Activated T-cell treated with anti-CD3 and anti-CD28 coated beads, Interleukin-2, amount 50 U/mL, for 1 hour (primary cell): ENCODE measurements at places on chromosomes 3 and 15.

GRCh38 chr15:42908538-42908937 lies 12.0 kb downstream of the TTBK2 start:
- no peak for DNase-seq

- DNase-seq: no peak
Observed at GRCh38 chr15:88232771-88233201, 23.8 kb downstream of the NTRK3 start.

- no peak for DNase-seq
Observed at GRCh38 chr3:64098670-64099069, 75.4 kb upstream of the PSMD6 start.

GRCh38 chr3:16707260-16707659 lies 102.0 kb upstream of the DAZL start:
- DNase-seq: no peak

GRCh38 chr3:191523148-191523547 lies 62.2 kb downstream of the PYDC2 start:
- DNase-seq: no peak

GRCh38 chr15:92787116-92787515 lies 113.0 kb upstream of the CHD2 start:
- no peak for DNase-seq

- no peak for DNase-seq
Observed at GRCh38 chr15:76098685-76099084, 38.9 kb downstream of the TMEM266 start.

GRCh38 chr3:129445471-129445870 lies 5.4 kb downstream of the IFT122 start:
- DNase-seq: no peak

DNA sequence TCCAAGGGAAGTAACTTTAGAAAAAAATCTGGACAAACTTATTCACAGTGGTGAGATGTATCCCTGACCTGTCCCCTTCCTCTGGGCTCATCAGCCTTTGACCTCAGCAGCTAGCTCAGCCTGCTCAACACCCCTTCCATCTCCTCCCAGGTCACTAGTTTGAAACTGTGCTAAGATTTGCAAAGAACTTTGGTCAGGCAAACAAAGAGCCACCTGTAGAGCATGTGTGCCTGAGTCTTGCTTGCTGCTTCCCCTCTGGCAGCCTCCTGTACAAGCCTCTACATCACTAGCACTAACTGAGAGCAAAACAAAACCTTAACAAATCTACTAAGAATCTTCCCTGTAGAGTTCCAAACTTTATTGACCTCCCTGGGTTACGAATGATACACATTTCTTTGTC lies 43.9 kb downstream of the NR1I2 start:
- no peak for DNase-seq

- DNase-seq: no peak
Observed at GRCh38 chr3:164537485-164537884, 540.8 kb downstream of the SI start.

DNA sequence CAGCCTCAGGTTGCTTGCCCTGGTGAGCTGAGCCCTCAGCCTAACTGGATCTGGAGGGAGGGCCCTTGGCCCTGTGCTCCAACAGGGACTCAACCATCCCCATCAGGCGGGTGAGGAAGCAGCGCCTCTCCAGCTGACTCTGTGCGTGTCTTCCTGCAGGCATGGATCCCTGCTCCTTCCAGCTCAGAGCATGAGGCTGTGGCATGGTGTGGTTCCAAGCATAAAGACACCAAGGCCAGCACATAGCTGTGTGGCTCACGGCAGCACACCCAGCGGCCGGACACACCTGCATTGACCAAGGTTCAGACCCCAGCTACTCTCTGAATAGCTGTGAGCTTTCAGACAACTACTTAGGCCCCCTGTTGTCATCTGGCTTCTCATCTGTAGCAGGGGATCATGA lies 131.0 kb upstream of the PLXNA1 start:
- DNase-seq: no peak

DNA sequence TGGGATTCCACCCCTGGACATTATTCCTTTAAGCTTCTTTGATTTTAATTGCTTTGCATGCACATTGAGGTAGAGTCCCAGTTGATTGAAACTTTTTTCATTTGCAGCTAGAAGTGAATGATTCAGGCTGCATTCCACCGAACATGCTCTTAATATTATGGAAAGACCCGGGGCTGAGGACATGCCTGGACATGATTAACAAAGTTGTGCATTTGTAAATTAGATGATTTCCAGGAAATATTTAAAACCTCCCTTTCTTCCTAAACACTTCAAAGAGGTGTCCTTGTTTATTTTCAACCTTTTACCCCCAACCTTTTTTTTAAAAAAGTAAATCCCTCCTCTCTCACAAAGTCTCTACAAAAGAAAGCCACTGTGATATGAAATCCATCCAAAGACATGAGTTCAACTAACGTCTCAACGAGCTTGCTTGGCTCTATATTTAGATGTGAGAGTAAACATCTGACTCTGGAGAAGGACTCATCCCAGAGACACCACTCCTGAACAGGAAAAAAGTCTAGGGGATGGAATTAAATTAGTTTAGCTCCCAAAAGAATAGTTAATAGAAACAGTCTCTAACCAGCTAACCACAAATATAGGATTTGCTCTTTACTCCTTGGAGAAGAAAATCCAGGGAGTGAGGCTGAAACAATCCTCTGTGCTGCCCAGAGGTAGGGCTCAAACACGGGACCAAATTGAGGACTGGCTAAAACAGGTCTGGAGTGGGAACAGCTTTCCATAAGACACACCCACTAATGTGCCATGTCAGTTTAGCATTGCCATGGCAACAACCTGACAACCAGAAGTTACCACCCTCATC lies 83.1 kb downstream of the XXYLT1 start:
- DNase-seq: no peak

- DNase-seq: no peak
Observed at GRCh38 chr3:178709051-178709450, 172.8 kb downstream of the KCNMB2 start.

DNA sequence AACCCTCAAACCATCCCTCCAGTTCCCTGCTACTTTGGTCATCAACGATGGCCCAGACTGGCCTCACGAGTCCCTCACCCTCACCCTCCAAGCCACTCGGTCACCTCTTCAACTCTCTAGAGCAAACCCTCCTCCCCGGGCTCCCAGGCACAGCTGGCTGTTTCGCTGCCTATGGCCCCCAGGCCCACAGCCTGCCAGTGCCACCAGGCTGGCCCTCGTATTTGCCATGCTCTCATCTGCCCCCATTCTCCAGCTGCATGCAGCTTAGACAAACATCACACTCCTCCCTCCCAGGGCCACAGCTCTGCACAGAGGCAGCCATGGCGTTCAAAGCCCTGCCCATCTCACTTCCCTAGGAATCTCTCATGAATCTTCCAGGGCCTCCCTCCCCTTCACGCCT lies 13.8 kb downstream of the RAB43 start:
- no peak for DNase-seq

GRCh38 chr15:72235298-72235697 lies 4.3 kb upstream of the PKM start:
- no peak for DNase-seq

GRCh38 chr3:168991803-168992202 lies 671.7 kb downstream of the MECOM start:
- DNase-seq: no peak

DNA sequence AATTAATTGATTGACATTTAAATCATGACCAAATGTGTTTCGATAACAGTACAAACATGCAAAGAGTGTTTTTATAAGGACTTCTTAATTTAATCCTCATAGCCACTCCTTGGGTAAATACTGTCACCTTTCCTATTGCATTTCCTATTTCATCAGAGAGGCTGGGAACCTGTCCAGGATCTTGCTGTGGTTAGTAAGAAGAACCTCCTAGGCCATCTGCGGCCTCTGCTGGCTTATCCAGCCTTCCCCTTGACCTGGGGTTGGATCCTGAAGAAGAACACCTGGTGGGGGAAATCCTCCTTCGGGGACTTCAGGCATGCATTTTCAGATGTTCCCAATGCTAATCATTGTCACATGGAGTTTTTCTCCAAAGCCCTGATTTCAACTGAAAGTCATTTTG lies 25.5 kb downstream of the GLDN start:
- no peak for DNase-seq

DNA sequence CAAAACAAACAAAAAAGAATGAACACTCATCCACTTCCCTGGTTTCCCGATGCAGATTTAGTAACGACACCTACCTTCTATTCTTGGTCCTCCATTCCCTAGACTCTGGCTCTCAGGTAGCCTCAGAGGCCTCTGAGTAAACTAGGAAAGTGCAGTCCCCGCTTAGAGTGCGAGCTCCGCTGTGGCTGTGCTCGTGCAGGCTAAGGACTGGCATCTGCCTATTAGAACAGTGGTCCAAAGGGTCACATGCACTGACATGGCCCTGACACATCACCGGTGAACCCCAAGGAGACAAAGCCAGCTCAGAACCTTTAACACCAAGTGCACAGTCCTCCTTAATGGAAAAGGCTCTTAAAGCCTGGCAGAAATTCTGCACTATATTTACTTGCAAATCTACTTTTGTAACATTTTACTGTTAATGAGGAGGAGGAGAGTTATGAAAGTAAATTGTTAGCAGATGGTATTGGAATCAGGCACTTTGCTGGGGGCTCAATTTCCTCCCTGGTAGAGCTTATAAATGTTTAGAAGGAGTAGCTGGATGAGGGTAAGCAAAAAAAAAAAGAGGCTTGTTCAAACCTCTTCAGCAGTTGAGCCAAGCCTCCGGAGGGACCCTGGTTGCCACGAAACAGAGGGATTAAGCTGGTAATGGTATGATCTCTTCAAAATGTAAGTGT lies 31.1 kb downstream of the VGLL4 start:
- no peak for DNase-seq

GRCh38 chr3:73697020-73697419 lies 72.3 kb upstream of the PDZRN3 start:
- no peak for DNase-seq

DNA sequence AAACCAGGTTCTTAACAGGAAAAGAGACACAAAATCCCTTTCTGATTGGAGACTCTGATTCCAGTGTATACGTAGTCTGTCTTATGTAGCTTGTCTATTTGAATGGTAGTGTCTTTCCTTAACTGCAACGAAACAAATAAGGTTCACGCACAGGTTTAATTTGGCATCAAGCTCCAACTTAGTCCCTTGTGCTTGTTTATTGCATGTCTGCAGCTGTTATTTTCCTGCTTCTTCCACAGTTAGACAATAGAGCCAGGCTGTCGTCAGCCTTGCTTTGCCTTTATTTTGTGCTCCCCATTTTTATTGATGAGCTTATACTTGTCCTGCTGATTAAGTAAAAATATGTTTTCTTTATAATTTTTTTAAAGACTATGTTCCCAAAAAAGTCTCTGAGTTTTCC lies 152.7 kb upstream of the CDIN1 start:
- DNase-seq: no peak

GRCh38 chr3:64888165-64888564 lies 200.4 kb upstream of the ADAMTS9 start:
- DNase-seq: no peak

DNA sequence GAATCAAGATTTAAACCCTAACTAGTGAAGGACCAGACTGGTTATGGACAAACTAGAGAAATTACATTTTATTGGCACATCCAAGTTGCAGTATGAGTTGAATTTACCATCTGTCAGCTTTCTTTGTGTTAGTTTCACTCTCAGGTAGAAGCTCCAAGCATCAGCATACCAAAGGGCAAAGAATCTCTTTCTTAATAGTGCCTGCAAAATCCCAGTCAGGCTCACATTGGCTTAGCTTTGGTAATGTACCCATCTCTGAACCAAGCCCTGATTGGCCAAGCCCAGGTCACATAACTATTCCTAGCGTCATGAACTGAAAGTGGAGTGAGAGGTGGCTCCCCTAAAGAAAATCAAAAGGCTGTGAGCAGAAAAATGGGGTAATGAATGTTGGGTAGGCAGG lies 66.9 kb downstream of the CCNL1 start:
- DNase-seq: no peak

GRCh38 chr3:128152419-128153155 lies 694 bp upstream of the EEFSEC start:
- DNase-seq: peak; percentile 28

DNA sequence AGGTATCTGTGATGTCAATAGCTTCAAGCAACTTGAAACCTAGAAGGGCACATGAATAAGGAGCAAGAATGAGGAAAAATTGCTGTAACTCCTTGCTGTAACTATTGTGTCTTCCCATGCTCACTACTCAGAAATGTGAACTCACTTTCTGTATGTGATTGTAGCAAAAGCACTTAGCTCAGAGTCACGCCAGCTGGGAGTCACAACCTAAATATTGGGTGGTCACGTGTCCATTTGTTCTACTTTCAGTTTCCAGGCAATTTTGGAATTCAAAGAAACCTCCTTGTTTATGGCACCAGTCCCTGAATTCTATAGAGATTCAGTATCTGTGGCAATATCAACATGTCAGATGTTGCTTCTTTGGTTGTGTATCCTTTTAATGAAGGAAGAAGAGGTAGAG lies 241.6 kb upstream of the AZI2 start:
- DNase-seq: no peak

- no peak for DNase-seq
Observed at GRCh38 chr3:192494174-192494573, 233.2 kb downstream of the FGF12 start.

DNA sequence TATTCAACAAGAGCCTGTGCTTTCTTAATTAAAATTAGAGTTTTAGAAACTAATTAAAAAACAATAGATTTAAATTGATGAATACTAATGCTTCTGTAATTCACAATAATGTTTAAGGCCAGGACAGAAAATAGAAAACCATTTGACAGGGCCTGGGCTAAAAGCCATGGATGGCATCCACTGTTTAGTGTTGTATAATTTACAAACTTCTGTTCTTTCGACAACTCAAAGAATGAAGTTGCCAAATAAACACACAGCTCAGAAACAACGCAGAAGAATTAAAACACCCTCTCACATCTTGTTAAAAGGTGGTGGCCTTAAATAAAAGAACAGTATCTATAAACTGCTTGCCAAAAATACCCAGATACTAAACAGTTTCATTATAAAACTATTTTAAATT lies 347.5 kb downstream of the MECOM start:
- no peak for DNase-seq
